Osteoblast (primary cell): ENCODE measurements at places on chromosomes 12 and 14. TPM values are rescaled to one million over a fixed set of nuclear protein-coding genes. Genes with fewer than 3 reads are reported as not detected.

The IL22 gene
- not detected in 2 replicates for total RNA-seq

The ALKBH1 gene
- 7.6 and 9.4 TPM in 2 replicates for total RNA-seq

DNA sequence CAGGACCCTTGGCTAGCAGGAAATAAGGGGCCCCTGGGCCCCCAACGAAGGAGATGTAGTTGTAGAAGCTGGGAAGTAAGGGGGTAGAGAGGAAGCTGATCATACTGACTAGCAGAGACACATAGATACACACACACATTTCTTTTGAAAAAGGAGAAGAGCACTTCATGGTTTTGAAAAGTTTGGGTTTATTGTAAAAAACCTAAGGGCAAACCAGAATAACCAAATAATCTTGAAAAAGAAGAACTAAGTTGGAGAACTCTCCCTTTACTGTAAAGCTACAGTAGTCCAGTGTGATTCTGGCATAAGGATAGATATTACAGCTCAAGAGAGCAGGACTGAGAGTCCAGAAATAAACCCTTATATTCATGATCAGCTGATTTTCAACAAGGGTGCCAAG, 5.8 kb upstream of the HCAR3 start:
- no peak for DNase-seq

GRCh38 chr14:54881761-54882401, 20.7 kb downstream of the GCH1 start:
- peak; percentile 84 for DNase-seq
